ENCODE measurements at places on chromosomes 3 and 15. TPM values are rescaled to one million over a fixed set of nuclear protein-coding genes. Genes with fewer than 3 reads are reported as not detected.

DNA sequence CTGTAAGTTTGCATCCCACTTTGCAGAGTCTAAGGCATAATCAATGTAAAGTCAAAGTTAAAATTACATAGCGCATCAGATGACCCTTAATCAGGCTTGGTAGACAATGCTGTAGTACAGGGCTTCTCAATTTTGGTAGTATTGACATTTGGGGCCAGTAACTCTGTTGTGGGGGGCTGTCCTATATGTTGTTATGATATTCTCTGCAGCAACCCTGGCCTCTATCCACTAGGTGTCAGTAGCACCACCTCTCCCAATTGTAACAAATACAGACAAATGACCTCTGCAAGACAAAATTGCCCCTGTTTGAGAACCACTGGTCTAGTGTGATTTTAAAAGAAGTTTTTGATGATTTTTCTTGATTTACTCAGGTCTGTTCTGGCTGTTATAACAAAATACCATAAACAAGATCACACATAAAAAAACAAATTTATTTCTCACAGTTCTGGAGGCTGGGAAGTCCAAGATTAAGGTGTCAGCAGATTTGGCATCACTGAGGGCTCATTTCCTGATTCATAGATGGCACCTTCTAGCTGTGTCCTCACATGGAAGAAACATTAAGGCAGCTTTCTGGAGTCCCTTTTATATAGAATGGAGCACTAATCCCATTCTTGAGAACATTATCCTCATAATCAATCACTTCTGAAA is 37.6 kb upstream of the SLC9A9 start:
- peak; percentile 66 for DNase-seq

Gene LSAMP
- total RNA-seq = not detected

Gene OR5H14
- total RNA-seq = not detected

GRCh38 chr3:5227812-5228211 is 40.3 kb downstream of the EDEM1 start:
- no peak for DNase-seq

- no peak for DNase-seq
Measured at GRCh38 chr15:75867449-75867848, 24.2 kb downstream of the UBE2Q2 start.
